ENCODE measurements at places on chromosomes 11 and 22.

GRCh38 chr11:46900091-46900746 lies 18.1 kb downstream of the LRP4 start:
- DNase-seq = no peak

- no peak for DNase-seq
Measured at GRCh38 chr11:20501971-20502370, 97.4 kb upstream of the SLC6A5 start.

DNA sequence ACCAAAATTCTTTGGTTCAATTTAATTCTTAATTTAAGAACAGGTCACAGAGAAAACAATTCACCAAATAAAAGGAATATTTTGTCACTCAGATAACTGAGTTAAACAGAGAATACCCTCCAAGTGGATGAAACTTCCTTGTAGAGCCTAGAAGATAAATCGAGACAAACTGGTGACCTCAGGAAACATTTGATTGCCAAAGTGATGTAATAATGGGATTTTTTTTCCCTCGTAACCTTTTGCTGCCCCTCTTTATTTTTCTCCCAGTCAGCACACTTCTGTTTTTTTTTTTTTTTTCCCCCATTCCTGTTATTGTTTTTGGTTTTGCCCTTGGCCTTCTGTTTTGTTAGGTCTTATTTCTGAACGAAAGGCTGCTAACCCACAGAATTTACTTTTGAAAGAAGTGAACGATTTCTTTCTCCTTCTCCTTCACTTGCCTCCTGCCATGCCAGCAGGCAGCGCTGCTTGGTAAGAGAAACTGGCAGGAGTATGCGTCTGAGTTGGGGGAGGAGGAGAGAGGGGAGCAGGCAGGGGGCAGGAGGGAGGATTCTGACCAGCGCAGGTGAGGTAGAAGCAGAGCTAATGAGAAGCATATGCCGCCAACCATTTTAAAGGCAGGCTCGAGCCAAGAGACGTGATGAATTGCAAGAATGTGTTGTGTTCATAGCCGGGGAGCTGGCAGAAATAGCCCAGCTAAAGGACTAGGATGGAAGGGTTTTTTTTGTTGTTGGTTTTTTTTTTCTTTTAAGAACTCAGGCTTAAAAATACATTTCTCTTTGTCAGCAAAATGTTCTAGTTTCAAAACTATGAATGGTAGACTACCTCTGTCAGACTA lies 121.9 kb upstream of the MTMR2 start:
- DNase-seq = no peak

DNA sequence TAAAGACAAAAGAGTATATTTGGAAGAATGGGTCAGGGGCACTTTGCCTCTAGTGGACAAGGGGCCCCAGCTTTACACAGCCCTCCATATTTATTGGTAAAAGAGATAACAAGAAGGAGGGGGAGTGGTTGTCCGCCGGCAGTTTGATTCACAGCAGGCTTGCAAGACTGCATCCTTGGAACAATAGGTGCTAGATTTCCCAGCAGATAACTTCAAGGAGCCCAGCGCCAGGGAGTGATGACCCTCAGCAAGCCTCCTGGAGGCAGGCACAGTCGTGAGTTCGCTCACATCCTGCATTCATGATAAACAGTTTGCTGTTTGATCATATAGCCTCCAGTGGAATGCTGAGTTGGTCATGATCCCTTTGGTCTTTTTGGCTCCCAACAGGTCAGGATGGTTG lies 67.8 kb upstream of the INCENP start:
- DNase-seq = no peak

GRCh38 chr11:65002706-65003105 lies 5.9 kb upstream of the BATF2 start:
- DNase-seq = no peak

- peak; percentile 60 for DNase-seq
Measured at GRCh38 chr22:43946384-43946667, 8.9 kb upstream of the SAMM50 start.

- no peak for DNase-seq
Measured at GRCh38 chr11:29336727-29337575, 679.9 kb downstream of the KCNA4 start.

GRCh38 chr11:130652671-130653335 lies 204.4 kb downstream of the ADAMTS15 start:
- DNase-seq = peak; percentile 2

GRCh38 chr11:93532281-93532789 lies 10.9 kb downstream of the SMCO4 start:
- no peak for DNase-seq

- peak; percentile 74 for DNase-seq
Measured at GRCh38 chr22:29765905-29766631, 739 bp downstream of the ZMAT5 start.

- no peak for DNase-seq
Measured at GRCh38 chr11:19511413-19512183, 201.0 kb upstream of the NAV2 start.

- no peak for DNase-seq
Measured at GRCh38 chr11:109510316-109510715, 88.3 kb downstream of the C11orf87 start.

DNA sequence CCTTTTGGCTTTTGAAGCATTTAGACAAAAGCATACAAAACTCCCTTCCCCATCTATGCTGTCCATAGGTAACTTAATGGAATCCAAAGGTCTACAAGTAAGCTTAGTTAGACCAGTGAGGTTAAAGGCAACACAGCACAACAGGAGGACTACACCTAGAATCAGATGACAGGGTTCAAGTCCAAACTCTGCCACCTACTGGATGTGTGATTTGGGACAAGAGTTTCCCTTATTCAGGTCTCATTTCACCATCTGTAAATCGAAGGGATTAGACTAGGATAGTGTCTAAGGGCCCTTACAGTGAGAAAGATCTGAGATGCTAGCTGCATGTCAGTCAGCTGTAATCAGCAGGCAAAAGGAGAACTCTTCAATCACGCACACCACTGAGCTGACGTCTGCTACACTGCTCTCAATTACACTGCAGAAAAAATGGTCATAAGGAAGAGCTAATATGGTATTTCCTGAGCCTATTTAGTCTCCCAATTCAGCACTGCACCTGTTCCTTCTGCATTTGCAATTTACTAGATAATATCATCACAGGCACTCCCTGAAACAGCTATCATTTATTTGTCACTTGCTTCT lies 82.2 kb downstream of the SERGEF start:
- DNase-seq = no peak

DNA sequence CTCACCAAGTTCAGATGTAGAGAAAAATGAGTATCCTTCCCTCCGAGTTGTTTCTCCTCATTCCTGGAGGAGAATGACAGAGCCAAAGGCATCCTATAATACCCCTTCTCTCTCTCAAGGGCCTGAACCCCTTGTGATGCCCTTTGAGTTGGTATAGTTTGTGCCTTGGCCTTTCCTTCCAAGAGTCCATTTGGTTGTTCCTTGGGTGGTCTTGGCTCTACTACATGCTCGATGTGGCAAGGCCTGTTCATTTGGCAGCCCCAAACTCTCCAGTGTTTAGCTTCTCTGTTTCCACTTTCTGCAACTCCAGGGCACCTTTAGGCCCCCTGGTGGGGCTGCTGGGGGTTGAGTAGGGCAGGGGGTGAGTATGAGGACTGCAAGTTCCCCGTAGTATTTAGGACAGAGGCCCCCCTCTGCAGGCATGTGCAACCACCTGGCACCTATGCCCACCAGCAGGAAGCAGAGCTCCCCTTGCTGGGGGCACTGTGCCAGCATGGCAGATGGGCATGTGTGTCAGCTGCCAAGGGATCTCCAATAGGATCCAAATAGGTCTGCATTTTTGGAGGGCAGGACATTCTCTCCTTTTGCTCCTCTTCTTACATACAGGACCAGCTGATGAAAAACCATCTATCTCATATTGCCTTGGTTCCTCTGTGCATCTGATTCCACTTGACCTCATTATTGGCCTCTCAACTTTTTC lies 217.2 kb upstream of the CADM1 start:
- DNase-seq = no peak

DNA sequence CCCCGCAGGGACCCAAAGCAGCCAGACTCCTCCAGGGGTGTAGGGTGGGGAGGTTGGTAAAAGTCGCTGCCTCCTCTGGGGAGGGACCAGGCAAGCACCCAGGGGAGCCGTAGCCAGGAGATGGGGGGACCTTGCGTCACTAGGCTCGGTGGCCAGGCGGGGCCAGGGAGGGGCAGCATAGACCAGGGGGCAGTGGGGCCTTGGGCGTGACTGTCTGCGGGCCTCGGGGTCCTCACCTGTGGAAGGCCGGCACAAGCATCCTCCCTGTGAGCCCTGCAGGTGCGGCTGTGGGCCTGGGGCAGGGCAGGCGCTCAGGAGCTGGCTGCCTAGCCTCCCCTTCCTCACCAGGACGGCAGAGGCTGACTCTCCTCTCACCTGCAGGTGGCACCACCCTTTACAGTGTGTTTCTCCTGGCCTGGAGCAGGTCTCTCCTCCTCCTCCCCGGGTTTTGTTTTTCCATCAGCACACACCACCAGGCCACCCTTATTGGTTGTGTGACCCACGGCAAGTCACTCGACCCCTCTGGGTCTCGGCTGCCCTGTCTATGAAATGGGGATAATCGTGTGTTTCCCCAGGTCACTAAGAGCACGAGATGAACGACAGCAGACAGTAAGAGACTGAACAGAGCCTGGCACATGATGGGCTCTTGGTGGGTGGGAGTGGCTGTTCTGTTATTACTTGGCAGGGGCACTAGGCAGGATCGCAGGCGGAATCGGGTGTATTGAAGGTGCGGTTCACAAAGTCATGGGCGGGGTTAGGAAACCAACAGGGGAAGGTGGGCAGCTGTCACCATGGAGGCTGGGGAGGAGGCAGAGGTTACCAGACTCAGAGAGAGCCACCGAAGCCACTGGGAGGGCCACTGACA lies 52.7 kb downstream of the FLRT1 start:
- no peak for DNase-seq

GRCh38 chr22:43173566-43173965 lies 13.4 kb downstream of the TTLL12 start:
- DNase-seq = no peak

- DNase-seq = no peak
Measured at GRCh38 chr11:88315981-88316441, 21.5 kb downstream of the CTSC start.

- DNase-seq = no peak
Measured at GRCh38 chr11:75320046-75320618, 31.3 kb downstream of the ARRB1 start.

- no peak for DNase-seq
Measured at GRCh38 chr22:27163162-27164137, 506.1 kb downstream of the MIAT start.

- peak; percentile 14 for DNase-seq
Measured at GRCh38 chr11:109984634-109985289, 108.4 kb upstream of the ZC3H12C start.

GRCh38 chr22:49566141-49566541 lies 261.5 kb downstream of the BRD1 start:
- DNase-seq = no peak

DNA sequence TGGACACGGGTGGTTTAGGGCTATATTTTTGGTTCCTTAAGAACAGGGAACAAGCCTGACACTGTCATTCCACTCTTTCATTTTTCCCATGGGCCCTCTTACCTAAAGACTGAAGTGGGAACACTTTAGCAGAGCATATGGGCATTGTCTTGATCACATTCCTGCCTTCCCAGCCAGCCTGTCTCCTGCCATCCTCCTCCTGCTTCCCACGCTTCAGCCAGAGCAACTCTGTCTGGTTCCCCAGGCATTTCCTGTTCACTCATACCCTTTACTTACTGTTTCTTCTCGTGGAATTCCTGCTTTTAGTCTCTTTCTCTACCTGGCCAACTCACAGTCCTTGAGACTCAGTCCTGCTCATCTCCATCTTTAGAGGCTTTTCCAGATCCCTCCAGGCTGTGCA lies 22.8 kb downstream of the MRPL16 start:
- DNase-seq = no peak

GRCh38 chr11:32435152-32435480 lies 223 bp downstream of the WT1 start:
- peak; percentile 45 for DNase-seq

GRCh38 chr22:27075028-27075678 lies 417.8 kb downstream of the MIAT start:
- DNase-seq = peak; percentile 30

DNA sequence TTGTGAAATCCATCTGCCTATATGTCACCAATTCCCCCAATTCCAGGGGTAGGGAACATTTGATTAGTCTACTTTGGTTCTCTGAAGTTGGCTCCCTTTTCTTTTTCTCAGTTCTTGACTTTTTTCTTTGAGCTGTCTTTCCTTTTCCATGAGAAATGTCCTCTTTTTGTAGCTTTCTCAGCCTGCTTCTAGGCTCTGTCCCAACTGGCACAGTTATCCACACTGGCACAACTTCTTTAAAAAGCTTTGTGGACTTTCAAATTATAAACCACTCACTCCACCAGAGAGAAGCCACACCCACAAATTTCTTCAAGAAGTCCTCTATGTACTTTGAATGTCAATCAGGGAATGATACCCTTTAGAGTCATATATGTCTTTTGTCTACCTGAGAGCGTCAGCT lies 100.5 kb downstream of the TTC17 start:
- no peak for DNase-seq

DNA sequence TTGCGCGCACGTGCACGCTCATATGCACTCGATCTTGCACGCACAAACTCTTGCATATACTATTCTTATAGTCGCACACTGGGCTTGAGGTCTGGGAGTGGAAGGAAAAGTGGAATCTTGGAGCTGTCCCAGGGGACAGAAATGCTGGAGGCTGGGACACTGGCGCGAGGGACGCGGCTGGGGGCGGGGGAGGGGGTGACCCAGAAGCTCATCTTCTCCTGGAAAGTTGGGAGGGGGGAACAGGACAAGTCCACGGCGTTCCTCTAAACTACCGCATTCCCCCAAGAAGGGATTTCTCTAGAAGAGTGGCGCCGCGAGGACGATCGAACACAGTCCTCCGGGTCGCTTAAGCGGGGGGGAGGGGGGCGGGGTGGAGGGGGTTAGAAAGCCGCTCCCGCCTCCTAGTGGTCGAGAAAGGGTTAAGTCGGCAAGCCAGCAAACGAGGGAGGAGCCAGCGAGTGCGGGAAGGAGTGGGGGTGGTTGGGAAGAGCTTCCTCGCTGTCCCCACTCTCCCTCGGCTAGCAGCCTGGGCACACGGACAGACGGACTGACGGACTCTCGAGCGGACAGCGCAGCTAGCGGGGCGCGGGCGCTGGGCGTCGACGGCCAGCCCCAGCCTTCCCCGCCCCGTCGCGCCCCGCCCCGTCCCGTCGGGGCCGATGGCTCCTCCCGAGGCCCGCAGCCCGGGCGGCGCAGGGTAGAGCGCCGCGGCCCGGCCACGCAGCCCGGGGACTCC lies at the start of gene RTN4RL2:
Gene RTN4RL2 (plus strand): TSS at position 507 of the 736 bp plus-strand sequence. CDS start 338 bp downstream, outside the sequence.
- peak; percentile 86 for DNase-seq

GRCh38 chr22:47540011-47540410 lies 777.6 kb downstream of the TBC1D22A start:
- DNase-seq = no peak

GRCh38 chr22:33640900-33641299 lies 279.4 kb downstream of the LARGE1 start:
- DNase-seq = no peak

GRCh38 chr11:48193876-48194275 lies 22.7 kb upstream of the OR4B1 start:
- DNase-seq = no peak

GRCh38 chr22:21041937-21042336 lies 3.8 kb upstream of the LRRC74B start:
- DNase-seq = no peak

DNA sequence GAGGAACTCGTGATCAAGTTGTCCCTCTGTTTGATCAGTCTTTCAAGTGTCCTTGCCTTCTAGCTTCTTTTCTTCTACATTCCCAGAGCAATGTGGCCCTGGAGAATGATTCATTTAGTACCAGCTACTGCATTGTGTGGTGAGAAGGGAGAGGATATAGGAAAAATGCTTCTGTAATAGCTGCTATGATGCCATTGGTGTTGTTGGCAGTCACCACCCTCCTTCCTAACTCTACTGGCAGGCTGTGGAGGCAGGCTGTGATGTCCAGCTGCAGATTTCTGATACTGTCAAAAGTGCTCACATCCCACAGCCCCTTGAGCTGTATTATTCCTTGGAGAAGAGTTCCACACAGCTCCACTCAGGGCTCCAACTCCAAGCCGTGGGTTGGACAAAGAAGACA lies 52.8 kb downstream of the ENDOD1 start:
- DNase-seq = no peak

All from hematopoietic multipotent progenitor cell treated with erythropoietin and hydrocortisone succinate and interleukin-3 and kit ligand, for 6 days (in vitro differentiated cells).